ENCODE measurements at places on chromosomes 11 and 22. TPM values are rescaled to one million over a fixed set of nuclear protein-coding genes. Genes with fewer than 3 reads are reported as not detected.

DNA sequence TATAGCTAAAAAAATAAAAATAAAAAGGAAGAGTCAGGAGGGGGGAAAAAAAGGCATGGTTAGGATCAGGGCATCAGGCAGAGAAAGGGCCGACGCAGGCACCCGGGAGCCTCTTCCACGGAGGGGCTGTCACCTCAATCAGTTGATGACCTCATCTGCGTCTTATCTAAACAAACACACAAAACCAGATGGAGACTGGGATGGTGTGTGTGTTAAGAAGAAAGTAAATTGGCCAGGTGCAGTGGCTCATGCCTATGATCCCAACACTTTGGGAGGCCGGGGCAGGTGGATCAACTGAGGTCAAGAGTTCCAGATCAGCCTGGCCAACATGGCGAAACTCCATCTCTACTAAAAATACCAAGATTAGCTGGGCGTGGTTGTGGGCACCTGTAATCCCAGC lies 63.6 kb downstream of the DHCR7 start:
- H3K36me3 ChIP-seq: no peaks in the 10 kb centered on the region
- no peak for DNase-seq
- H3K27ac ChIP-seq: no peak overlapping the region

GRCh38 chr22:46511151-46512038 lies 26.0 kb downstream of the CELSR1 start:
- no peaks in the 10 kb centered on the region for H3K36me3 ChIP-seq
- H3K4me1 ChIP-seq: no peaks in the 10 kb centered on the region
- H3K4me3 ChIP-seq: no peak overlapping the region
- H3K27ac ChIP-seq: no peak overlapping the region
- DNase-seq: no peak

- H3K27me3 ChIP-seq: no peaks in the 10 kb centered on the region
- no peak for DNase-seq
- H3K36me3 ChIP-seq: peaks cover 2% of the 10 kb centered on the region
- H3K4me1 ChIP-seq: no peaks in the 10 kb centered on the region
- H3K4me3 ChIP-seq: peak within 1 kb of the TSS; percentile 63
These were observed at the start of gene ZDHHC8 for GRCh38 chr22:20131597-20131858. ZDHHC8 (plus strand) TSS chr22:20131804; CDS start chr22:20131948, 144 bp downstream.

GRCh38 chr11:121524233-121524631 lies 71.5 kb upstream of the SORL1-AS1 start:
- no peaks in the 10 kb centered on the region for H3K4me1 ChIP-seq
- no peaks in the 10 kb centered on the region for H3K36me3 ChIP-seq
- H3K27me3 ChIP-seq: no peaks in the 10 kb centered on the region
- H3K4me3 ChIP-seq: no peak overlapping the region

CRYBA4 gene
- not detected for total RNA-seq

MYOD1 gene
- not detected for total RNA-seq

DCHS1 gene
- total RNA-seq: 2.2 TPM

NUDT22 gene
- 98.8 TPM for total RNA-seq

EWSR1 gene
- total RNA-seq: 272 TPM
